Ovary (tissue), 10 donors: ENCODE measurements at places on chromosomes 3 and 15. TPM values are rescaled to one million over a fixed set of nuclear protein-coding genes. Genes with fewer than 3 reads are reported as not detected.

- DNase-seq = no peak
Observed at GRCh38 chr15:99943466-99943865, 210.2 kb upstream of the LYSMD4 start.

DNA sequence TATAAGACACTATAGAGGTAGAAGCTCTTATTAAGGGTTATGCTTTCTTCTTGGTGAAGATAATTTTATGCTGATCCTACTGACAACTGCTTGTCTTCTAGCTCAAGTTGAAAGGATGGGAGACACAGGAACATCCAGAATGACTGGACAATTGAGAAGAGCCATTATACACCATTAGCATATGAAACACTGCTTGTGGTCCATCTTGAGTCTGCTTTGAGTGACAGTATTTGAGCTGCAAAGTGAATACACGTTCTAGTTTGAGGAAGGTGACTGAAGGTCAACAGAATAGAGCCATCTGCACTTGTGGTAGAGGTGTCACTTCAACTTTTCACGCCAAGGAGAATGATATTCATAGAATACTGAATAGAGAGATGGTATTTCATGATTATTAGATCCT is 315.4 kb downstream of the MCTP2 start:
- no peak for DNase-seq

GRCh38 chr3:113259196-113259595 is 47.8 kb downstream of the BOC start:
- DNase-seq = no peak

- no peak for DNase-seq
Observed at GRCh38 chr3:46301122-46301835, 52.6 kb upstream of the CCR2 start.

- DNase-seq = no peak
Observed at GRCh38 chr3:67118635-67119034, 120.5 kb downstream of the KBTBD8 start.

GRCh38 chr3:155871746-155872158 is 1.3 kb downstream of the GMPS start:
- DNase-seq = no peak

- no peak for DNase-seq
Observed at GRCh38 chr15:22961762-22962161, 18.4 kb downstream of the CYFIP1 start.

DNA sequence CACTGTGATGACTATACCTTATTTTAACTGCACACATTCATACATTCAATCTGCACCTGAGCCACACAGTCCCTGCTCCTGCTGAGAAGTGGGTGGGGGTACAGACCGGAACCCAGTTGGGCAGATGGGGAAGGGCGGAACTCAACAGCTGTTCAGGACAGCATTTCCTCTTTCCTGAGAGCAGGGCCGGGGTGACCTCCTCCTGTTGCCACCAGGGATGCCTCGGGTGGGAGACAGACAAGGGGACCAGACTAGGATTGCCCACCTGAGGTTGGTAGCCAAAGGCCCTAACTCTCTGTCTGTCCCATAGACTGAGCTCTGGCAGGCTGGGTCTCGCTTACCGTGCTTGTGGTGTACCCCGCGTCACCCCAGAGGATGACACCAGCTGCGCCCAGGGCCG is 3.9 kb downstream of the HYAL2 start:
- no peak for DNase-seq

DNA sequence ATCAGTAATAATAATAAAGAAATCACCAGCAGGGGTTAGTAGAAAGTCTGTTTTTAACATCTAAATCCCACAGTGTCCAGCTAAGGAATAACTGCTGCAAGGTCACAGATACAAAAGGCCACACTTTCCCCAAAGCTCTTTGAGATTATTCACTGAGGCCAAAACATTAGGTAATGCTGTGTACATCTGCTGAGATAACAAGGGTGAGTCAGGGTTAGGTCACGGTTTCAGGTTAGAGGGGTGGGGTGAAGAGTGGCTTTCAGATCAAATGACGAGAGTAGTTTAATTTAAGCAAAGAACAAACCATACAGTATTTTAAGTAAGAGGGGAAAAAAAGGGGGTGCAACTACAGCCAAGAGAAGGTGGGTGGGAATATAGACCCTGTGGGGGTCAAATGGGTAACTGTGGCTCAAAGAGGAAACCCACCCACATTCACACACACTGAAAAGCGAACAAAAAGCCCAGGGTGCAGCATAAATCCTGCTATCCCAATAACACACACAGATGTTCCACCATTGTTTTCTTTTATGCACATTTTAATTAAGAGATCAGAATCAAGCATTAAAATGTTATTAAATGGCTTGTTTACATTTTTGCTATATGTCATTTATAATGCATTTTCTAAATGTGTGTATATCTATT is 412.9 kb downstream of the TIGIT start:
- no peak for DNase-seq

DNA sequence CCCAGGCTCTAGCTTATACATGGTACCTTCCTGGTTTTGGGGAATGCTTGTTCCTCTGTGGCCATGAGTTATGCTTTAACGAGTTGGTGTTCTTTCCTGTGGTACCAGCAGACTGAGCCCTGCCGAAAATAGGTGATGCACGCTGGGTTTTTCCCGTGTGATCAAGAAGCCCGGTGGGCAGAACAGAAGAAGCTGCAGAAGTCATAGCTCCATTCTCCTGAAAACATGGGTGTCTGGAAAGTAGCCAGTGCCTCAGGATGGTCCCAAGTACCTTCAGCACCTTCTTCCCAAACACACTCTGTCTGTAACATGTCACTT is 25.2 kb downstream of the MAPKBP1 start:
- no peak for DNase-seq

GRCh38 chr3:3675801-3676200 is 123.4 kb upstream of the LRRN1 start:
- DNase-seq = no peak

- no peak for DNase-seq
Observed at GRCh38 chr3:13972679-13973379, 93.0 kb upstream of the WNT7A start.

IFRD2 gene
- 14.5 TPM for polyA plus RNA-seq

DNA sequence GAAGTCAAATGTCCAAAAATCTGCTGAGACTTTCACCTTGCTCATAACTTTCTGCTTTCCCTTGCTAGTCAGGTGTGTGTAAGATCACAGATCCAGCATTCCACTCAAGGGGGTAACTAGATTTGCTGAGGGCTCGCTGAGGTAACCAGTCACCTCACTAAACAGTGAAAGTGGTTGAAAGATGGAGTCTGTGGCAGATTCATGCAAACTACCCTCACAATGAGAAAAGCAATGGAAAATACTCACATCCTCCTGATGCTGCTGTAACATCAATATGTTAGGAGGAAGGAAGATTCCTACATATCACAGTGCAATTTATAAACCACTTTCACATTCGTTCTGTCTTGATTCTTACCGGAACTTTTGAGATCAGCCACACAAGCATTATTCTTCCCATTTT is 174.3 kb upstream of the BCL6 start:
- DNase-seq = no peak

- no peak for DNase-seq
Observed at GRCh38 chr3:196177967-196178366, 33.2 kb downstream of the ZDHHC19 start.

GRCh38 chr15:45338417-45338816 is 39.9 kb downstream of the GATM start:
- no peak for DNase-seq

DNA sequence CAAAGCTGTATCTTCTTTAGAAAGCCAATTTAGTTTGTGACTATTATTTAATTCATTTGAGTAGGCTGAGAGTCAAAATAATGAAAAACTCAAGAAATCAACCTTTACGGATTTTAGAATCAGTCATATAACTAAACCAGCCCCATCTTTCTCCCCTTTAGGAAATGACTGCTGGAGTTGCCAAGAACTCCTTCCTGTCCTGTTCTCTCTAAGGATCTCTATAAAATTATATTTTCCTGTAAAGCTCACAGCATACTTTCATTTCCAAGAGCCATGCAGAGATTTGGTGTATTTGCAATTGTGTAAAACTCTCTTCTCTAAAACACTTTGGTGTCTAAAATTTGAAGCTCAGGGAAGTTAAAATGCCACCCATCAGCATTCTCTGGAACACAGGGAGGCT is 323.4 kb upstream of the GBE1 start:
- DNase-seq = no peak

TGFBR2 gene
- 39.4 TPM for polyA plus RNA-seq

HIGD2B gene
- not detected for polyA plus RNA-seq

GRCh38 chr15:48029642-48030041 is 91.1 kb upstream of the SLC24A5 start:
- no peak for DNase-seq

MST1R gene
- 0.98 TPM for polyA plus RNA-seq

DNA sequence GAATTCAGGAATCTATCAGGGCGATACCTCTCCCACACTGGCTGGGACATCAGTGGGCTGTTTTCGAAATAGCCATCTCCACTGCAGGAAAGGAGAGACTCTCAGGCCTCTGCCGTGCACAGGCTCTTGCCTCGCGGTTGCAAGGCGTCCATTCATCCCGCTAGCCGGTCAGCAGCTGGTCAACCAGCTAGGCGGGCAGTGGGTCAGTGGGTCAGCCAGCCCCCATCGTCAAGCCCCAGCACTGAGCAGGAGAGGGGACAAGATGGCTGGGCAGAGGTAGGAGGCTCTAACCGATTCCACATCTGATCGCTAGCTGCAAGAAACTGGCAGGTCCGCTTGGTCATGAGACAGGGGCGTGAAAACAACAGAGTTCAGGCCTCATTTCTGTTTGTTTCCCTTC is 45.1 kb downstream of the MUC4 start:
- no peak for DNase-seq

DNA sequence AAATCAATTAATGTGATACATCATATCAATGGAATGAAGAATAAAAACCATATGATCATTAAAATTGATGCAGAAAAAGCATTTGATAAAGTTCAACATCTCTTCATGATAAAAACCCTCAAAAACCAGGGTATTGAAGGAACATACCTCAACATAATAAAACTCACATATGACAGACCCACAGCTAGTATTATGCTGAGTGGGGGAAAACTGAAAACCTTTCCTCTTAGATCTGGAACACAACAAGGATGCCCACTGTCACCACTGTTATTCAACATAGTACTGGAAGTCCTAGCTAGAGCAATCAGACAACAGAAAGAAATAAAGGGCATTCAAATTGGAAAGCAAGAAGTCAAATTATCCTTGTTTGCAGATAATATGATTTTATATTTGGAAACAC is 30.5 kb downstream of the CCK start:
- DNase-seq = no peak

CTXN2 gene
- polyA plus RNA-seq = not detected

OR4F6 gene
- not detected for polyA plus RNA-seq

SLC2A2 gene
- polyA plus RNA-seq = not detected

NUSAP1 gene
- polyA plus RNA-seq = 14.8 TPM

- no peak for DNase-seq
Observed at GRCh38 chr3:72587282-72587681, 261.0 kb downstream of the SHQ1 start.

MBD4 gene
- polyA plus RNA-seq = 28.0 TPM

DNA sequence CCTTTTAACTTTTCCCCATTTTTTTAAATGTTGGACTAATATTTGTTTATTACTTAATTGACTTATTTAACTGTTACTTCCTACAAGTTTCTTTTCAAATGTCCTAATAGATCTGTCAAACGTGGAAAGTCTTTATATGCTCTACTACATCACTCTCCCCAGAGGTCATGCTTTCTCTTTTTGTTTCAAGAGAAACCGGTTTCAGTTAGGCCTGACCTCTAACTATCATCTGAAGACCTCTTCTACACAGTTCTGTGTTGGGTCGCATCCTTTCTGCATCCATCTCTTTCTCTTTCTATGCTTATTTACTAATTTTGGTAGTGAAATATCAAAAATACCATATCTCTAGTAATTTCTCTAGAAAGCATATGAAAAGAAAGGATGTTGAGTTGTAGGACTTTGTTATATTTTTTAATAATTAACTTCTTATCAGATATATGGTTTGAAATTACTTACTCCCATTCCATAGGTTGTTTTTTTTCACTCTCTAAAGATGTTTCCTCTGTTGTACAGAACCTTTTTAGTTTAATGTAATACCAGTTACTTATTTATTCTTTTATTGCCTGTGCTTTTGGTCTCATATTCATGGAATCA is 781.2 kb upstream of the ARPP21 start:
- no peak for DNase-seq

DNA sequence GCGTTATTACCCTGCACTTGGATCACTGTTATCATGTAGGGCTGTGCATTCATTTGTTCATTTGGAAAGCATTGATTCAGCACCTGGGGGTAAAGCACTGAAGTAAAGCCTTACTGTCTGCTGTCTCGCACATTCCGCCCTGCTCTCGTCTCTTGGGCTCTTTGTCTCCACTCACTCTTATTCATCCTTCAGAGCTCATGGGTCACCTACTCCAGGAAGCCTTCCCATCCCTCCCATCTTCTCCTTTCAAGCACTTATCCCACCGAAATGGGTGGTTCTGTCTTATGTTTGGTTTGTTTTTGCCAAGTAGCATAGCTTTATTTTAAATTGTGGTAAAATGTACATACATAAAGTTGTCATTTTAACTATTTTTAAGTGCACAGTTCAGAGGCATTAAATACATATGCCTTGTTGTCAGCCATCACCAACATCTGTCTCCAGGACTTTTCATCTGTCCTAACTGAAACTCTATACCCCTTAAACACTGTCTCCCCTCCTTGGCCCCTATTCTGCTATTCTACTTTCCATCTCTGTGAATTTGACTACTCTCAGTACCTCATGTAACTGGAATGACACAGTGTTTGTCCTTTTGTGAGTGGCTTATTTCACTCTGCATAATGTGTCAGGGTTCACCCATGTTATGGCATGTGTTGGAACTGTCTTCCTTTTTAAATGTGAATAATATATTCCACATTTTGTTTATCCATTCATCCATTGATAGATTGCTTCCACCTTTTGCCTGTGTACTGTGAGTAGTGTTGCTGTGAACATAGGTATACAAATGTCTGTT is 9.3 kb downstream of the DIS3L start:
- no peak for DNase-seq
